ENCODE measurements at places on chromosomes 16 and 17. TPM values are rescaled to one million over a fixed set of nuclear protein-coding genes. Genes with fewer than 3 reads are reported as not detected.

DNA sequence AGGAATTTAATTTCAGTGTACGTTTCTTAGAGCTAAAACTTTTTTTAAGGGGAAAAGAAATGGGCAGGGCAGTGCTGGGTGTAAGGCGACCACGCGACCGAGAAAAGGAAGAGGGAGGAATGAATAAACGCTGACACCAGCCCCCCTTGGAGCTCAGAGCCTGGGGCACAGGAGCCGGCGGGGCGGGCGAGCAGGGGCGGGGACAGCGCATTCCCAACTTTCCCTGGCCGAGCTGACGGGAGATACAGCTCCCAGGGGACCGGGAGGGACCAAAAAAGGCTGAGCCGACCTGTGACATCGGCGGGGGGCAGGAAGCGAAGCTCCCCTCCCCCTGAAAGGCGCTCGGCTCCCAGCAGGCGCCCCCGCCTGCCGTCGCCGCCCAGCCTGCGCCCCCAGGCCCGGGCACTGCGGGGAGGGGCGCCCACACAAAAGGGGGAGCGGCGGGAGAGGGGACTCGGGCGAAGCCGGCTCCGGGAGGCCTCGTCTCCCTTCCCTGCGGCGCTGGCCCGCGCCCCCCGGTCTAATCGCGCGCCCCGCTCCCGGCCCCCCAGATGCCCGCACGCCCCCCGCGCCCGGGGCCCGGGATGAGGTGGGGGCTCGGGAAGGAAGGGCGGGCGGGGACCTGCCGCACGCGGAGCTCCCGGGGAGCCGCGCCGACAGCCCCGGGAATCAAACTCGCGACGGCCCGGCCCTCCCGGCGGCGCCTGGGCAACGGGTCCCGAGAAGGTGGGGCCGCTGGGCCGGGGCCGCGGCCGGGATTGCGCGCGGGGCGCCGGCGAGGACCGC lies 622 bp downstream of the CUEDC1 start:
- peak; percentile 63 for DNase-seq

- no peak for DNase-seq
Observed at GRCh38 chr17:37781451-37781850, 36.6 kb upstream of the HNF1B start.

DNA sequence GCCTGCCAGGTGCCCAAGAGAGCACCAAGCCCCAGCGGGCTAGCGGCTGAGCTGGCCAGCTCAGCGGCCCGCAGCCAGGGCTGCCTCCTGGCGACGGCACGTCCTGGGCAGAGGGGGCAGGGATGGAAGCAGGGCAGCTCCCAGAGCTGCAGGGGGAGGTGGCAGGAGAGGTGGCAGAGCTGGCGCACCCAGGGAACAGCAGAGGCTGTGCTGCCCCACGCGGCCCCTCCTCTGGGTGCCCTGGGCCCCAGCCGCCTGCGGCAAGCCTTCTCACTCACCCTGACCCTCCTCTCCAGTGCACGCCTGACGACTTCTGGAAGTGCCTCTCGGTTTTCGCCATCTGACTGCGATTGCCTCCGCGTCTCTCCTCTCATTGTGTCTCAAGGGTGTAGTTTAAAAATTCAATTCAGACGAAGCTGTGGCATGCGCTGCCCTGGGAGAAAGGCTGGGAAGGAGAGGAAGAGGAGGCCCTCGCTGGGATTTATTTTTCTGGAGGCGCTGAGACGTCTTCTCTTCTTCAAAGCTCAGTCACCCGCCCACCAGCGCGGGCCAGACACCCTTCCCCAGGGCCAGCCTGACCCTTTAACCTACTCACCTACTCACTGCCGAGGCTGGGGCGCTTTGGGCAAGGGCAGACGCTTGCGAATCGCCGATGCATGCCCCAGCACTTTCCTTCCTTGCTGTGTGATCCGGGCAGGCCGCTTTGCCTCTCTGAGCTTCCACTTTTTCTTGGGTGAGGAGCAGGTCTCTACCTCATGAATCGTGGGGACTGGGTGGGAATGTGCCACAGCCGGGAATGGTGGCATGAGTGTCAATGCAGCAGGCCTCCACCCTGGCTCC lies 24.9 kb downstream of the GSE1 start:
- DNase-seq = peak; percentile 12

- DNase-seq = no peak
Observed at GRCh38 chr17:63699638-63700527, at the start of gene LIMD2. TSS of gene LIMD2 (minus strand) at chr17:63700125. CDS start at chr17:63699298, 827 bp downstream.

Gene MMD
- total RNA-seq = 16.2 TPM

Gene QRICH2
- total RNA-seq = 2.5 TPM

GRCh38 chr16:57358086-57358420 lies 530 bp upstream of the CCL22 start:
- DNase-seq = no peak

DNA sequence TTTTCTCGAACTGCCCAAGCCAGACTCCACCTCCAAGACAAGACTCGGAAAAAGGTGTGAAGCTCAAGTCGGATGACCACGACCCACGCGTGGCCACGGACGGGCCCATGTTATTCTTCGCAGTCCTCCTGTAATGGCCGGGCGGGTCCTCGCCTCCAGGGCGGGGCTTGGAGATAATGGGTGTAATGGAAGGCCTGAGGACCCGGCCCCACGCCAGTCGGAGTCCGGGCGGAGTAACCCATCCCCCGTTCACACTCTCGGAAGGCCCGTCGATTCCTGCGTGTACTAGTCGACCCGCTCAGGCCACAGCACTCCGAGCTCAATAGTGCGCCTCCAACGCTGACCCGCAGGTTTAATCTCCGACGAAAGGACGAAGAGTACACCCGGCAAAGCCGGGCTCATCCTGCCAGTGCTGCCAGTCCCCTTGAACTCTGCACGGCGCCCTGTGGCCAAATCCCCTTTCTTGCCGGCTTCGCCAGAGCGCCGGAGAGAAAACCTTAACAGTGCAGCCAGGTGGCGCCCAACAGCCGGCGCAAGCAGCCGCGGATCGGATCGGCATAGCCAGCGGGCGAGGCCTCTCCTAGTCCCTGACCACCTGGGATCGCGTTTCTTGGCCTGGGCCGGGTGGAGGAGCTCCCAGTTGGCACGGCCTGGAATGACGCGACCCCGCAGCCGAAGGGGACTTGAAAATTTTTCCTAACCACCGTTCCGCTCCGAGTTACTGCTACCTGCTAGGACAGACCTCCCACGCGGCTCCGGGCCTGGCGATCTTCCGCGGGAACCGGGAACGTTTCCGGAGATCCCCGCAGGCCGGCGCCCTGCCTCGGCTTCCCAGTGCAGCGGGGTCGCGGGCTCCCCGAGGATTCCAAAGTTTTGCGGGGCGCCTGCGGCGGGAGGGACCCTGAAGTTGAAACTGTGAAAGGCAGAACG lies 762.0 kb downstream of the KCNJ18 start:
- DNase-seq = no peak

DNA sequence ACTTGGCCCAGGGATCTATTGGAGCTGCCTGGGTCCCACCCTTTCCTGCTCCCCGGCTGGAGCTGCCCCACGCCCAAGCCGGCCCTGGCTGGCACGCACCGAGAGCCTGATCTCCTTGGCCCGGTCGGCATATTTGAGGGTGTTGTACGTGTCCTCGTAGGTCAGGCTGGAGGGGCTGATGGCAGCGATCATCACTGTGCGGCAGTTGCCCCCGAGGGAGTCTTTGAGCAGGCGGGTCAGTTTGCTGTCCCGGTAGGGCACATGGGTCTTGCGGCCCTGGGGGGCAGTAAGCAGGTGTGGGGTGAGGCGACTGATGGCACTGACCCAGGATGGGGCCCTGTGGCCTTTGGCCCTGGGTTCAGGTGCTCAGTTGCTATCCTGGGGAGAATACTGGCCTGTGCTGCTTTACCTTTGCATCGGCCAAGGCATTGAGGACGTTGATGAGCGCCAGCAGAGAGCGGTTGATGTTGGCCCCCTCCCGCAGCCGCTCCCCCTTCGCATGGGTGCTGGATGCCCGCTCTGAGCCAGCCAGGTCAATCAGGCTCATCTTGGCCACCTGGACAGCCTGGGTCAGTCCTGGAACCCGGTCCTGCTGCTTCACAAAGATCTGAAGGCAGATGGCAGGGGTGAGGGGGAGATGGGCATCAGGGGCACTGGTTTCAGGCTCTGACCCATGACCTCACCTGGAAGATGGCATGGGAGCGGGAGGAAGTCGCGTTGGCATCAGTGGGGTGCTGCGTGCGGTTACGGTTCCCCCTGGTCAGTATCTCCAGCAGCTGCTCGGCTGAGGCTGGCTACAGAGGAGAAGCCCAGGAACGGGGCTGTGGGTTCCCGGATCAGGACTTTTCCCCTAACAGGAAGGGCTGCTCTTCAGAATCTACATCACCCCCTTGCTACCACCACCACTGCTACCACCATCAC lies 13.5 kb downstream of the KIF18B start:
- DNase-seq = no peak

DNA sequence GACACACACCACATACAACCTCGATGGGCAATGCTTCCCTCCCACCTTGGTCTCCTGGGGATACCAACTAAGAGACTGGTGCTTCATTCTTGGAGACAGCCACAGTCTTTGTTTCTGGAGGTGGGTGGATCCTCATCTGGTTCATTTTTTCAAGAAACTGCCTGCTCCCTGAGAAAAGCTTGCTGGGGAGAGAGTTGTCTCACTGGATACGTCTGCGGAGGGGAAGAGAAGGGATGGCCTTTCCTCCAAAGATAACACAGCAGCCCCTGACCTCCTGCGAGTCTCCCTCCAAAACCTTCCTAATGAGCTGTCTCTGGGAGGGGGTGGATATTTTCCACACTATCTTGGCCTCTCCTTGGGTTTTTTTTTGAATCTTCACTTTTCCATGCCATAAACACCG lies 221.2 kb downstream of the SOX9 start:
- DNase-seq = no peak

Gene RNU2-1
- not detected for total RNA-seq

Gene HOXB1
- not detected for total RNA-seq

DNA sequence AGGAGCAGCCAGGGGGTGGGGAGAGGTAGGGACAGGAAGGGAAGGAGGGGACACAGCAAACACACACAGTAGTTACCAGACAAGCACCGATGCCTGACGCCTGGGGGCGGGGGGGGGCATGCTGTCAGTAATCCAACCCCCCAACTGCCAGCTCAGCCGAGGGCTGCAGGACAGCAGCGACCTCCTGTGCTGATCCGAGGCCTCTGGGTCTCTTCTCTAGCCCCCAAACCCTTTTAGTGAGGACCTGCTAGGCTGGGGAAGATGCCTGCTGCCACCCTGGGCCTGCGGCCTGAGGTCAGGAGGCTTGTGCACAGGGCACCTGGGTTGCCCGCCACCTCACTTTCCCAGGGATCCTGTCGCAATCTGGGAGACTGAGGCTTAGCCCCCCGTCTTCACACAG lies 11.6 kb downstream of the FLOT2 start:
- DNase-seq = no peak

Gene SLFN12L
- total RNA-seq = 1.6 TPM

DNA sequence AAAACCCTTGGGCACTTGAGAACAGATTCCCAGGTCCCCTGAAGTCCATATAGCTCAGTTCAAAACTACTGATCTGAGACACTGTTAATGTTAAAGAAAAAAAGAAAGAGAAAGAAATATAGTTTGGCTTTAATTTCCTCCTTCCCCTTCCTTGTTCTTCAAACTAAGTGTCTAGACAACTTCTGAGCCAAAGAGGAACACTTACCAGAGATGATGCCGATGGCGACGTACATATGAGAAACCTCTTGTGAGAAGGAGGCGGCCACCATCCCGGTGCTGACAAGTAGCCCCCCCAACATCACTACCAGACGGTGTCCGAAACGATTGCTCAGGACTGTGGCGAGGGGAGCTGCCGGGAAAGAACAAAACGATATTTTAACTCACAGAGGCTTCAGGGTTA lies 17.2 kb downstream of the SLC16A6 start:
- DNase-seq = no peak

GRCh38 chr17:13777003-13777402 lies 175.3 kb upstream of the HS3ST3A1 start:
- no peak for DNase-seq

Gene PRSS36
- total RNA-seq = 0.99 TPM

DNA sequence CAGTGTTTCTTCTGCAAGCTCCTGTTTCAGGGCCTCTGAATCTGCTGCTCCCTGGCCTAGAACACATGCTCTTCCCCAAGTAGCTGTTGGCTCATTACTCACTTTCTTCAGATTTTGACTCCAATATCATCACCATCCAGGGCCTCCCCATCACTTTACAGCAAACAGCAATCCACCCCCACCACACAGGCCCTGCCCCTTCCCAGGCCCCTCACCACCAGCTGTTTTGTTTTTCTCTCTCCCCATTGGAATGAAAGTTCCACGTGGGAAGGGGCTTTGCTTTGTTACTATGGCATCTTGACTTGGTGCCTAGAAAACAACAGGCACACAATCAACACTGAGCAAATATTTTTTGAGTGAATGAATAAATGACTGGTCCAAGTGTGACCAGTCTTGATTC lies 4.0 kb downstream of the TMEM170A start:
- DNase-seq = peak; percentile 88

Gene SEPTIN1
- total RNA-seq = 0.69 TPM

GRCh38 chr16:8958344-8959167 lies 5.2 kb downstream of the USP7 start:
- DNase-seq = no peak

Gene TRAPPC2L
- total RNA-seq = 18.5 TPM

GRCh38 chr16:68737046-68737729 lies at the start of gene CDH1:
TSS of gene CDH1 (plus strand) at chr16:68737292. CDS start at chr16:68737416, 124 bp downstream.
- DNase-seq = no peak

DNA sequence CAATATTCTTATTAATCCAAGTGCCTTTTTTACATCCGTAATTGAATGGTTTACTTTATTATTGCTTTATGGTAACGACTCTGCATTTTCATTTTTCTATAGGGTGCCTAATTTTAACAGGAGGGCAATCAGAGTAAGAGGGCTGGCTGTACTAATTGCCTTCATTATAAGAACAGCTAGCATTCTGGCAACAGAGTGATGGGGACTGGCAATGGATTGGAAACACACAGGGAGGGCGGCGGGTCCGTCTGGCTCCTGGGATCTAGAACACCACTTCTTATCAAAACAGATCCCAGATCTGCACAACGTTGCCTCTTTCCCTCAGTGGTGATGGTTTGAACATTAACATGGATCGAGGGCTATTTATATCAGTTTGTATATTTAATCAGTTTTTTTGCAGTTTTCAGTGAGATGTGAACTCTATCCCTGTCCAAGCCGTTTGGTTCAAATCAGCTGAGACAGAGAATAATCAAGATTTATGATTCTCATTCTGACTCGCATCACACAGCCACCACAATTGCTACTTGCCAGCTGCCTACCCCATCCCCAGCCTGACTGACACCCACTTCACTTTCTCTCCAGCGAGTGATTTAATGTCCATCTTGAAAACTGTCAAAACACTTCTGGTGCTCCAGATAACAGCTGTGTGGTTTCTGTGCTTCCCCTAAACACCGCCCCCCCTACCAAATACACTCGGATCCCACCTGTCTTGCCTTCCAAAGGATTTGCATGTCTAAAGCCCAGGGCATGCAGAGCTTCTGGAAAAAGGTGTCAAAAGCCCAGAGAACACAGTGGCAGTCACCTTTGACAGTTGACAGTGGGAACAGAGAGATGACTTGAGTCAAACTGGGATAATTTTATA lies 327.9 kb downstream of the HS3ST4 start:
- DNase-seq = no peak

Gene CTRB2
- not detected for total RNA-seq

Gene TPPP3
- 22.6 TPM for total RNA-seq

Measured in skin of body (tissue), 3 donors.